ENCODE measurements at places on chromosomes 5 and 9. TPM values are rescaled to one million over a fixed set of nuclear protein-coding genes. Genes with fewer than 3 reads are reported as not detected.

DNA sequence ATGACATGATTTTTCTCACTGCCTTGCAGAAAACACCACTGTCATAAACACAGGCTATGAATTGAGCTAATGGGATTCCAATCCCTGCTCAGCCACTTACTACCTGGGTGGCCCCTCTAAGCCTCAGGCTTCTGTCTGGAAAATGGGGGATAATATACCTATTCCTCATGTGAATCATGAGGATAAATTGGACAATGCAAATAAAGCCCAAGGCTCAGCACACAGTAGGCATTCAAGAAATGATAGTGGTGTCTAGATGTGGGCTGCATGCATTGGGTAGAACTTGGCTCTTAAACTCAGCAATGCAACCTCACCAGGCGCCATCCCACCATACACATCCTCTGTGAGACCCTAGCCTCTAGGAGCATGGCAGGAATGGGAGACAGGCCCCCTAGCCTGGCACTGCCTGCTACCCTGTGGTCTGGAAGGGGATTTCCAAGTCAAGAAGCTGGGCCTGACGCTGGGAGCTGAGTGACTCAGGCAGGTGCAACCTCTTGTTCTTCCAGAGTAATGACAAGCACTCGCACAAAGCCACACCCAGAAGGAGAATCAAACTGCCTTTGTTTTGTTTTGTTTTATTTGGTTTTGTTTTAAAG, 2.3 kb upstream of the TNIP1 start:
- no peak for DNase-seq

DNA sequence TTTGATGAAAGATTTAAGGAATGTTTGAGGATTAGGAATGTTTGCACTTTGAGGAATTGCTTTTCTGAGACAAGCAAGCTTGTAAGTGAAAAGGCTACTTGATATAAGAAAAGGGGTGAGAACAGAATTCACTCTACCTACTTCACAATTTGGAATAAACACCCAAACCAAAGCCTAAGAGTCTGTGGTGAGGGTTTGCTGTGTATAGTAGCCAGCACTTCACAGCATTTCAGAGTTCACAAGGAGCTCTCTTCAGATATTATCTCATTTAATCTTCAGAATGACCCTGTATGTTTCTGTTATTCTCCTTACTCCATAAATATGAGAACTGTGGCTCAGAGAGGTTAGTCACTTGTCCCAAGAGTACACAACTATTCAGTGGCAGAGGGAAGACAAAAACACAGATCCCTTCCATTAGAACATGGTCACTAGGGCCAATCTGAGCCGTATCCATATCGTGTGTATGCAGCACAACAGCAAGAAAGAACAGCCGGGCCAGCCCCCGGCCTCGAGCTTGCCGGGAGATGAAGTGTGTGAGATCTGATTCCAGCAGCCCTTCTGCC, 92.4 kb downstream of the FRMD3 start:
- DNase-seq = no peak

- DNase-seq = no peak
These were observed 178.9 kb downstream of the SEMA6A start for GRCh38 chr5:116395631-116396203.

DNA sequence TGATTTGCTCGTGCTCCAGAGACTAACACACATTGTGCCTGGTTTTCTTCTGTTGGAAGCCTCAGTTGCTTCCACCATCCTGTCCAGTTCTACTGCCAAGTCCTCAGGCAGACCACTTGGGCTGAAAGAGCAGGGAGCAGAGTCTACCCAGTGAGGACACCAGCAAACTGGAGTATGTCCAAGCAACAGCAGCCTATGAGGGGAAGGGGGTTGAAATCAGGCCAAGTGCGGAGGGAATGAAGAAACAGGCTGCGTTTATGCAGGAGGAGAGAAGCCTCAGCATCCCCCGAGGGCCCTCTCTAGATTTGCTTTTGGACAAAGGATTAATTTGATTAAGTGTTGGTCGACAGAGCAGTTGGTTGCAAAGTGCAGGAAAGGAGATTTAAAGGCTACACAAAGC, 14.5 kb downstream of the DOCK2 start:
- DNase-seq = no peak

- no peak for DNase-seq
These were observed 230.2 kb downstream of the CD180 start for GRCh38 chr5:66966439-66966838.

Gene NMUR2
- polyA plus RNA-seq = 0.56 TPM

Gene TAF11L13
- polyA plus RNA-seq = not detected

- no peak for DNase-seq
These were observed 266.6 kb upstream of the GAS1 start for GRCh38 chr9:87213948-87214347.

Gene ITGA2
- 14.7 TPM for polyA plus RNA-seq

DNA sequence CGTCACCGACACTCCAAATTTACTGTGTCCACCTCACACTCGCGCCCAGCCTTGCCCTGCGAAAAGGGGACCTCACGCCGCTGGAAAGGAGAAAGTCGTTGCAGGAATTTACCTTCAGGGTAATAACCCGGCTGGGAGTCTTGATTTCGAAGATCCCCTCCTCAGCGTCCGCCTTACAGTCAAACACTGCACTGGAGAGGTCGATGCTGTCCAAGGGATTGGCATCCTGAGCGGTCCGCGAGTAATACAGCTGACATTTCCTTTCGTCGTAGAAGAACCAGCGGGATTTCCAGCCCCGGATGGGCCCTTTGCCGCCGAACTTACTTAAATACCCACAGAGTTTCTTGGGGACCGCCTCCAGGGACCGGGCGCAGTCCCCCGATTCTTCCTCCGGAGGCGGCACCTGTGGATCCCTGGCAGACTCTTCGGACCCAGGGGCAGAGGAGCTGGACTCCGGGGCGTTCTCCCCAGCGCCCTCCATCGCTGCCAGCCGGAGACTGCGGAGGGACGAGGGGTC, 330 bp downstream of the TBC1D2 start:
- no peak for DNase-seq

DNA sequence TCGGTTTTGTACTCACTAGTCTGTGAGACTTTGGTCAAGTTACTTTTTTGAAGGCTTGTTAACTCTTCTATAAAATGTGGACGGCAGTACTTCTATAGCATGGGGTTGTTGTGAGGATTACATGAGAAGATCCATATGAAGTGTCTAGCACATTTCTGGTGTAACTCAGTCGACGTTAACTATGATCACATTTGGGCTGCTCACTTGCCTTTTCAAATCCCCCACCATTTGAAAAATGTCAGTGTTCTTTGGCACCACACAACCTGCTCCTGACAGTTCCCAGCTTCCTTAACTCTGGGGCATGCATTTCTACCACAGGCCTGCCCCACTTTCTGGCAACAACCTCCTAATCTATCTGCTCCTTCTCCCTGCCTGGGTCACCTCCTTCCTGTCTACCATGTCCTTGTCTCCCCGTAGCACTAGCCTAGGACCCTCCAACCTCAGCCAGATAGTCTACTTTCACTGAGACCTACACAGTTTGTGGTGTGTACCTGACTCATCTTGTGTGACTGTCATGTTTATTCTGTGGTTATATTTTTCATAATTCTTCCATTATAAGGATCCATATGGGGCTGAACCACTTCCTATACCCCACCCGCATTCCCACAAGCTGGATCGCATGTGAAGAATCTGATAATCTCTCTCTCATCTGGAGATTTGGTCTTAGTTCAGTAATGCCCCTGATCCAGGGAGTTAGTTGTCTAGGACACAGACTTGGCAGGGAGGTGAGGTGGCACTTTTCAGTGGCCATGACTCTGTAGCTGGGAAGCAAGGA, 30.2 kb upstream of the BASP1 start:
- peak; percentile 50 for DNase-seq

Gene PIP5KL1
- 2.0 TPM for polyA plus RNA-seq

Gene OSMR
- polyA plus RNA-seq = 9.2 TPM

GRCh38 chr9:2622461-2623287, 1.1 kb downstream of the VLDLR start:
- no peak for DNase-seq

- DNase-seq = peak; percentile 16
These were observed 73.9 kb downstream of the RORB start for GRCh38 chr9:74570879-74571512.

Gene SPAAR
- polyA plus RNA-seq = 2.6 TPM

GRCh38 chr5:54009357-54009756, 301.0 kb downstream of the ARL15 start:
- DNase-seq = peak; percentile 36

- no peak for DNase-seq
These were observed 247.7 kb upstream of the ADRA1B start for GRCh38 chr5:159668556-159668955.

DNA sequence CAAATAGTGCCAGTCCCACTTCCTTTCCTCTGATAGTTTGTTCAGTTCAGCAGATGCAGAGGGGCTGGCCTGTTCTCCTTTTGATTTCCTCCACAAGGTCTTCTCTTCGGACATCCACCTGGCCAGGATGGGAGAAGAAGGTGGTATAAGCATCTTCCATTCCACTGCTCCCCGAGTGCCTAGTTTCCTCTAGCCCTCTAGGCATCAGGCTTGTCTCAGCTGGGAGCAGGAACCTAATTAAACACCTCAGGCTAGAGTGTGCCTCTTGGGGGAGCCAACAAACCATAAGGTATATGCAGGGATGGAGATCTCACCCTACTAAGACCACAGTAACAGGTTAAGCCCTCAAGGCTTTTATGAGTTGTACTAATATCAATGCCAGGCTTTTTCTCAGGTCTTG, 835 bp upstream of the DND1 start:
- no peak for DNase-seq

DNA sequence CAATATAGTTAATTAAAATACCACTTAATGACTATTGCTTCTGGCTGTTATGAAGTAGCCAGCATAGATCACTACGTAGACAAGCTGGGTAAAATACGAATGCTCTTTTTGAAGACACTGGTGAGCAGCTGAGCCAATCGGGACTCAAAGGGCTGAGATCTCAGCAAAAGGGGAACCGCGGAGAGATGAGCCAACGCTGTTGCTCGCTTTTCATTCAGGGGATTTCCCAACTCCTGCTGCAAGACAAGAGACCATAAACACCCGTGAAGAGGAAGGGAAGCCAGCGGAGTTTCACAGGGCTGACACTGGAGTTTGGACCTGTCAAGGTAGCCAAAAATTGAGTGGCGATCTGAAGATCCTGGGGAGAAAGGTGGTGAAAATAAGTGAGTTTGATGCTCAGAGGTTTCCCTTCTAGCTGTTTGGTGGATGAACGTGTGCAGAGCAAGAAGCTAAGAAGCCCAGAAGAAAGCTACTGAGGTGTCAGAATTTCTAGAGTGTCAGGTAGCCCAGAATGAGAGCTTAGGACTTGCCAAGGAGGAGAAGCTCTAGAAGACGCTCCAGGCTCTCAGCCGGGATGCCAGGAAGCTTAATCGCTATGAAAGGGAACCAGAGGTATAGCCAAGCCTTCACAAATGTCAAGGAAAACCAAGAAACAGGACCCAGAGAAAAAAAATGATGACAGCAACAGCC, 79.6 kb upstream of the RNU6ATAC start:
- DNase-seq = no peak

Gene PLPP7
- 33.9 TPM for polyA plus RNA-seq

DNA sequence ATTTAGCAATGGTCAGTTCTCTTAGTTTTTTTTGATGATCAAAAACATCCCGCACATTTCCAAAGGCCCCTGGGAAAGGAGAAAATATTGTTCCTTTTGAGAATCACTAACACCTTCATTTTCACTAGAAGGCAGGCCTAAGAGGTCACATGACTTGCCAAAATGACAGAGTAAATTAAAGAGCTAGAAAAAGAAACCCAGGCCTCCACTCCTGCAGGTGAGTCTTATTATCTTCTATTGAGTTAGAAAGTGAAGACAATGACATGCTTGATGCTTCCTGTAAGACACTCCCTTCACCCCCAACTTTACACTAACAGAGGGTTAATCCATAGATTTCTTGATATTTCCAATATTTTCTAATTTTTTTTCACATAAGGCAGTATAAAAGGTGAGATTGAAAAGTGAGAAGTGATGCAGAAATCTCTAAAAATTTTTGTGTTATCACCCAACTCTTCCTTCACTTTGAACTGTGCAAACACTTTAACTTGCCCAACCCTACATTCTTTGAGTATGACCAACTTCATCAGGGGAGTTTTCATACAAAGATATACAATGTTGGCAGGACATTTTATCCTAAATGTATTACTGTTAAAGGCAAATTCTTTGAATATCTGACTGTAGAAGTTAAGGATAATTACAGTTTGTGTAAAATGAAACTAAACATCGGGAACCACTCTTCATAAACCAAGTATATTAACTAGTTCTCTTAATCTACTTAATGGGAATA, 57.1 kb downstream of the SUB1 start:
- no peak for DNase-seq

Gene TAF11L5
- polyA plus RNA-seq = not detected

DNA sequence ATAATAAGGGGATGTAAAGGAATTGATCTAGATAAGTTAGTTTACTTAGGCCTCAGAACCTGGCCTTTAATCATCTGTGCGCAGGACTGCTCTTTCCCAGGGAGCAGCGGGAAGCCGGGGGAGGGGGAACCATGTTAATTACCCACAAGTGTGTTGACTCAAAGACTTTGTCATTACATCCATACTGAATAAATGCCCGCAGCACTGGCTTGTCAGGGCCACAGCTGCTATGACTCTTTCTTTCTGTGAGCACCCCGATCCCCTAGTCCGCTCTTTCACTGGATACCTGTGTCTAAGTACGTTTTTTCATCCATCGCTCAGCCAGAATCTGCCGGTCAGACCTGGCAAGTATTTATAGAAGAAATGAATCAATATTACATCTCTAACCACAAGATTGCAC, 249.3 kb upstream of the DMRT1 start:
- no peak for DNase-seq

Gene ABO
- 3.1 TPM for polyA plus RNA-seq

Gene FST
- polyA plus RNA-seq = 24.7 TPM

- no peak for DNase-seq
These were observed 500.2 kb upstream of the DAP start for GRCh38 chr5:11261241-11261640.

- DNase-seq = no peak
These were observed 117.2 kb downstream of the TMEM174 start for GRCh38 chr5:73290242-73290641.

DNA sequence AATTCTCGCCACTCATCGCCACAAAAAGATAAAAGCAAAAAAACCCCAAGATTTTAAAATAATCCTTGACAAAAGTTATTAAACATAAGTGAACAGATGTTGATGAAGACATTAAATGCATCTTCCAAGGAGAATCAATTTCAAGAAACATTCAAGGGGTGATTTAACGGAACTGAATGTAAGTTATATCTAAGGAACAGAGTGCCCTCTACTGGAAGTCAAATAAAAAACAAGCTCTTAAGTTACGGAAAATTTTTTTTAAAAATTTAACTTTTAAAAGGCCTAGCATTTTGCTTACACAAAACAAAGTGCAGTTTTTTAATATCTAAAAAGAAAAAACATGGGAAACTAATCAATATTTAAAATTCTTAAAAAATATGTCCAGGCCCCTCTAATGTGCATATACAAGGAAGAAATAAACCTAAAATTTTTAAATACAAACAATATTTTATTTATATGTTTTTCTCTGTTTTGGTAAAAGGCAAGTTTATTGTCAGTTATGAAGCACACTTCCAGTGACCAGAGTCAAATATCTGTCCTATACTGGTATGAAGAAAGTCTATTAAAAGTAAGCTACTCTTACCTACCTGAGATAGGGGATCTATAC, 28.0 kb downstream of the TEX10 start:
- DNase-seq = peak; percentile 26
